Stimulated activated CD8-positive, alpha-beta memory T cell treated with anti-CD3 and anti-CD28 coated beads, Interleukin-15, amount 100 ng/mL, for 4 hours (primary cell): ENCODE measurements at places on chromosomes 11 and 22.

GRCh38 chr11:86067009-86067850, 1.7 kb downstream of the PICALM start:
- DNase-seq = no peak

GRCh38 chr22:27151407-27151806, 494.0 kb downstream of the MIAT start:
- DNase-seq = no peak

DNA sequence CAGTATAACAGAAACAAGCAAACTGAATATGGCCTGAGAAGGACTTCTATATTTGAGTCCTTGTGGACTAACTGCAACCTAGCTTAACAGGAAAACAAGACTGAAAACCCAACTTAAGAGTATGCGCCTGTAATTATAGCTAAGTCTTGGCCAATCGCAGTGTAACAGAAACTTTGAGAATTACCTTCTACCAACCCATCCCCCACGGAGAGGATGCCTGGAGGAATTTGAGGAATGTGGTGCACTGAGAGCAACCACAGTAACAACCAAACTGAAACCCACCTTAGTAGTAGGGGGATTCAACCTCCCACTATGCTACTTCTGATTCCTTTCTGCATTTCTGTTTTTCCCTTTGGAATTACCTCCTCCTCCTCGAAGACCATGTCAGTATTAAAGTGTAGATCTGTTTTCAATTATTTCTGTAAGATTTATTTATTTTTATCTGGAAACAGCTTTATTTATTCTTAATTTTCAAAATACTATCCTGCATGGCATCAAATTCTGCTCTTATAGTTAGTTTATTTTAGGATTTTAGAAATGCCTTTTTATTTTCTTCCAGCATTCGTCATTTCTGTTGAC, 393.6 kb downstream of the KCNA4 start:
- no peak for DNase-seq

DNA sequence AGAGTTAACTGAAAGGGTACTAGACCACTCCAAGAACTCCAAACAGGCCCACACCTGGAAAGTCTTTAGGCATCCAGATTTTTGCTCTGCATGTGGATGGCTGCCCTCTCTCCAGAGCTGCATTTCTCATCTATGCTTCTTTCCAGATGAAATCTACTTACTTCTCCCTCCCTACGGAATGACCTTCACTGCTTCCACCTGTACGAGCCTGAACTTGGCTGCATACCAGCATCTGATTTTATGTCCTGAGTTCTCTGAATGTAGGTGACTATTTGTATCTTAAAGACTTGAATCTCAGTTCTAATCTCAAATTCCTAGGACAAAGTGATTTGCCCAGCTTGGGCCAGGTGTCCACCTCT, 13.3 kb downstream of the CELF1 start:
- DNase-seq = no peak

DNA sequence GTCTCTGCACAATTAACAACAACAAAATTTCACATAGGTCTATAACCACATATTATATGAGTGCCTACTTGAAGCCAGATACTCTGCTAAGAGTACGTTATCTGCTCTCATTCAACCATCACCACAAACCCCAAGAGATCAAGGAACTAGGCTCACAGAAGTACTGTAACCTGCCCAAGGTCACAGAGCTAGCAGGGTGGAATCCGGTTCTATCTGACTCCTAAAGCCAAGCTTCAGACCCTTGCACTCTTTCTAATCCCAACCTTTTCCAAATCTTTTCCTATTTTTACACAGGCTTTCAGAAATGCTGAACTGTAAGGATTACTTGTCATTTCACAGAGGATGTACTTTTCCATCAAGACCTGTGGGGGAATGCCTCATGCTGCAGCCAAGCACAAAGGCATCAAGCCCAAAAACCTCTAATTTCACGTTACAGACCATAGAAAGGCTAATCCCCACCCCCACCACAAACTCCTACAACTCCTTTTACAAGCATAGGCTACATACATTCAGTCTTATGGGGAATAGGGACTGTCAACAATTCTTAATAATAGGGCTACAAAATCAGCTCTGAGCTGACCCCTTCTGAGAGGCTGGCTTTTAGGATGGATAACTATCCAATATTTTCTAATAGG, 927 bp downstream of the PRCP start:
- no peak for DNase-seq

DNA sequence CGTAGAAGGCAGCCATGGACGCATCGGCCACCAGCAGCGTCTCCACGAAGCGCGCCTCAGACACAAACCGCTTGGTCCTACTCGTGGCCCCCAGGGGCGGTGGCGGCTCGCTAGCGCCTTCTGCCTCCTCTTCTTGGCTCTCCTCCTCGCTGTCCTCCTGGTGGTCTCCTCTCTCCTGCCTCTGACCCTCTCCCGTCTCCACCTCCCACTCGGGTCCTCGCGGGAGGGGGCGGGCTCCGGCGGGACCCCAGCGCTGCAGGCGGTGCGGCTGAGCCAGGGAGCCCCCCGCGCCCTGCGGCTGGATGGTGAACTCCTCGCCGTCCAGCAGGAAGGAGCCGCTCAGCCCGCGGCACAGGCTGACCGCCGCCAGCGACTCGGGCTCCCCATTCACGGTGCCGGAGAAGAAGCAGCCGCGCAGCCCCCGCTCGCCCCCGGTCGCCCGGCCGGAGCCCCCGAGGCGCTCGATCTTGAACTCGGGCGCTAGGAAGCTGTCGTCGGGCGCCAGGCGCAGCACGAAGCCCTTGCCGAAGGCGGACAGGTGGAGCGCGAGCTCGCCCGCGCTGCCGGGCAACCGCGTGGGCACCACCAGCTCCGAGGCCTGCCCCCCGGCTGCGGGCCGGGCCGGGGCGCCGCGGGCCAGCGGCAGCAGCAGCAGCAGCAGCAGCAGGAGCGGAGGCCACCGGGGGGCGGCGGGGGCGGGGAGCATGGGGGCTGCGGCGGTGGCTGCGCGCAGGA, 661 bp downstream of the ADAMTS8 start:
- no peak for DNase-seq

- no peak for DNase-seq
These were observed 13.5 kb downstream of the KIAA1671 start for GRCh38 chr22:24965822-24966626.

- peak; percentile 44 for DNase-seq
These were observed 751 bp downstream of the ARFGAP3 start for GRCh38 chr22:42856179-42856864.

DNA sequence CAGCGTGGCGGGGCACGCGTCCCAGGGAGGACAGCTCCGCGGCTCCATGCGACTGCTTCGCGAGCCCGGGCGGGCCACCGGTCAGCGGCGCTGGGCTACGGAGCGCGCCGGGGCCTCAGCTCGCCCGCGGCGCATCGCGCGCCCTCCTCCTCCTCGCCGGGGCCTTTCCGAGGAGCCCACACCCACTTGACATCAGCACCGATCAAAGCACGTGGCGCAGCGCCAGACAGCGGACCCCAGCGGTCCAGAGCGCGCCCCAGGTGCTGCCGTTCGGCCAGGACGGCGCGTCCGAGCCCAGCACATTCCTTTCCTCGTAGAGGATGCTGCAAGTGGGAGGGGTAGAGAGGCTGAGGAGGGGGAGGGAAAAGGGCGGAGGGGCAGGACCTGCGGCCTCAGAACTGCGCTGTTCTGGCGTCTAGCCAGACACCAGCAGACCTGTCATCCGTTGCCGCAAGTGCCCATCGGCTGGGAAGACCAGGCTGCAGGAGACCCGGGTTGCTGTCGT, 88.6 kb downstream of the PLEKHA7 start:
- no peak for DNase-seq

- DNase-seq = no peak
These were observed 15.2 kb upstream of the TMPRSS4 start for GRCh38 chr11:118061586-118062125.

- no peak for DNase-seq
These were observed 50.1 kb downstream of the DDX6 start for GRCh38 chr11:118740892-118741291.

- DNase-seq = no peak
These were observed 122.2 kb downstream of the ABTB2 start for GRCh38 chr11:34235591-34236071.

- DNase-seq = no peak
These were observed 100.2 kb downstream of the SYN3 start for GRCh38 chr22:32958001-32958400.

GRCh38 chr11:32231909-32232493, 141.1 kb downstream of the RCN1 start:
- DNase-seq = no peak
